ENCODE measurements at places on chromosomes 5 and 9. TPM values are rescaled to one million over a fixed set of nuclear protein-coding genes. Genes with fewer than 3 reads are reported as not detected.
A peak's percentile ranks its signal among the peaks of the same experiment; 100 is the strongest.

The ECM2 gene
- polyA plus RNA-seq = 0.26 TPM

The ADAMTS16 gene
- polyA plus RNA-seq = 0.09 TPM

The CATSPER3 gene
- 0.12 TPM for polyA plus RNA-seq

The UBAP1 gene
- 37.0 TPM for polyA plus RNA-seq

GRCh38 chr5:178590141-178590923, at the start of gene COL23A1:
Gene COL23A1, minus strand, starts transcription at chr5:178590393.
- peak; percentile 43 for DNase-seq

DNA sequence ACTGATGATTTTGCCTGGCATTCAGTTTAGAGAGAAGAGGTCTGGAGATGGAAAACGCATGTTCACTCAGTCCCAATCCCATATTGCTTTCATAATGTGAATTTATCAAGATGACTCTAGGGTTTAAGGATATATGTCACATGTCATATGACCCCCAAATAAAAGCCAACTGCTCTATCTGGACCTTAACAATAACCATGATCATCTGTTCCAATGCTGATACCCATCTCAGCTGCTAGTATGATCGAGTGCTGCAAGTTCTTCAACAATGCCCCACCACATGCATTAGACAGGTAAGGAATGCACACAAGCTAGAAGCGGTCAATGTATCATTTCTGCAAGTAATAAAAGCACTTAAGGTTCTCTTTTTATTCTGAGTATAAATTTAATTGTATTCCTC, 91.8 kb downstream of the OXCT1 start:
- no peak for DNase-seq
